ENCODE measurements at places on chromosomes 11 and 22.

GRCh38 chr22:38132136-38132535, 21.7 kb upstream of the BAIAP2L2 start:
- no peak for DNase-seq

- no peak for DNase-seq
Observed at GRCh38 chr11:75077316-75077715, 19.4 kb downstream of the OR2AT4 start.

- DNase-seq: no peak
Observed at GRCh38 chr22:37904572-37905533, 1.2 kb upstream of the MICALL1 start.

- no peak for DNase-seq
Observed at GRCh38 chr11:61880454-61880853, 10.9 kb downstream of the FADS3 start.

GRCh38 chr11:19962801-19963175, 197.5 kb downstream of the DBX1 start:
- DNase-seq: no peak

DNA sequence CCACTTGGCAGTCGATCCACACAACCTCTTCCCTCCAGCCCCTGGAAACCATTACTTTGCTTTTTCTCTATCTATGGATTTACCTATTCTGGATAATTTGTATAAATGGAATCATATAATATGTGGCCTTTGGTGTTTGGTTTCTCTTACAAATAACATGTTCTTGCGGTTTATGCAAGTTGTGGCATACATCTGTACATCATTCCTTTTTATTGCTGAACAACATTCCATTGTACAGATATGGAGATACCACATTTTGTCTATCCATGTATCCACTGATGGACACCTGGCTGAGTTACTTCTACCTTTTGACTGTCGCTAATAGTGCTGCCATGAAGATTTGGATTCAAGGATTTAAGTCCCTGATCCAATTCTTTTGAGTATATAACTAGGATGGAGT, 25.1 kb downstream of the SMCO4 start:
- DNase-seq: no peak

GRCh38 chr22:50436841-50437341, 37.9 kb downstream of the SBF1 start:
- DNase-seq: no peak

GRCh38 chr22:38837414-38837928, 6.4 kb downstream of the NPTXR start:
- no peak for DNase-seq

DNA sequence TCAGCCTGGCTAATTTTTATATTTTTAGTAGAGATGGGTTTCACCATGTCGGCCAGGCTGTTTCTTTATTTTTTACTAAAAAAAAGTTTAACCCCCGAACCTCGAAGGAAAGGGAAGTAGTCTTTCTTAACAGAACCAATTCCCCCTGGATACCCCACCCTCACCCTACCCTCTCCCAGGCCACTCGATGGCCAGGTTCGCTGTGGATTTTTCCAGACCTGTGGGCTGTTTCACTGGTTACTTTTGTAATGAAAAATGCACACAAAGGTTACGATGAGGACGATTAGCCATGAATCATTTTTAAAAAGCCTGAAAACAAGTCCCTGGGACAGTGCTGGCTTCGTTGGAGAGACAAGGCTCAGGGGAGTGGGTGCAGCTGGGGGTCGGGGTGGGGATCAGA, 2.5 kb downstream of the TSPO start:
- no peak for DNase-seq

DNA sequence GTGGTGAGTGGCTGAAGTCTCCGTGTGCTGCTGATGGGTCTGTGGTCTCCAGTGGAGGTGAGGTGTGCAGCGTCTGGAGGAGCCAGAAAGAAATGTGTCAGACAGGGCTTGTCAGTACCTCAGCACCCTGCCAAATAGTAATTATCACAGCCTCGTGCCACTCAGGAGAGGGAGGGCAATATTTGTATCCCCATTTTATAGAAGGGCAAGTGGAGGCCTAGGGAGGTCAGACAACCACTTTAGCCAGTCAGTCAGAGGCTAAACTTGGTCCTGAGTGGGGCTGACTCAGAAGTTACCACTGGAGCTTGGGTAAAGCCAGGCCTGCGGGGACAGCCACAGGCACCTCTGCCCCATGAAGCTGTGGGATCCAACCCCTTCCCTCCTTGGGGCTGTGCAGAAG, 11.5 kb upstream of the ELF5 start:
- DNase-seq: no peak

DNA sequence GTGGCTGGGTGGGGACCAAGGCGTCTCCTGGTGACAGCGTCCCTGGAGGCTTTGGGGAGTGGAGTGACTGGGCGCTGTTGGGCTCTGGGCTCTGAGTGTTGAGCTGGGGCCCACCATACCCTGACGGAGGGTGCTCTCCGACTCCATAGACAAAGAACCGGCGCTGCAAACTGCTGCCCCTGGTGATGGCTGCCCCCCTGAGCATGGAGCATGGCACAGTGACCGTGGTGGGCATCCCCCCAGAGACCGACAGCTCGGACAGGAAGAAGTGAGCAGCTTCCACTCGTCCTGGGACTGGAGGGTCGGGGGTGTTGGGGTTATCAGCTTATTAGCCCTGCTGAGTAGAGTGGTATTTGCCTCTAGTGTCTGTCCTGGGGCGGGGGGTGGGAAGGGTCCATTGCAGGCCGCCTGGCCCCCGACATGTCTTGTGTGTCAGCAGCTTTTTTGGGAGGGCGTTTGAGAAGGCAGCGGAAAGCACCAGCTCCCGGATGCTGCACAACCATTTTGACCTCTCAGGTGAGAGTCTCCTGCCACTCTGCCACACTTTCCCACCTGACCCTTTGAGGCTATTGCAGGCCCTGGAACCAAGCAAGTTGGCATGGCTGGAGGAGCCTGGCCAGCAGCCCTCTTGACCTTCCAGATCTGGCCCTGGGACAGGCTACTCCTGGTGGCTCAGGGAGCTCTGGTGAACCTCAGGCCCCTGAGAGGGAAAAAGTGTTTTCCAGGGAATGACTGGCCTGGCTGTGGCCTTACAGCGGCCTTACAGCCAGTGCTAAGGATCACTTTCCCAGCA, 7.6 kb downstream of the CLDN5 start:
- DNase-seq: no peak

- no peak for DNase-seq
Observed at GRCh38 chr22:44724859-44725258, 22.9 kb downstream of the PRR5 start.

- no peak for DNase-seq
Observed at GRCh38 chr22:40247976-40248375, 70.3 kb downstream of the TNRC6B start.

- DNase-seq: no peak
Observed at GRCh38 chr11:57728829-57729228, 12.5 kb upstream of the SELENOH start.

DNA sequence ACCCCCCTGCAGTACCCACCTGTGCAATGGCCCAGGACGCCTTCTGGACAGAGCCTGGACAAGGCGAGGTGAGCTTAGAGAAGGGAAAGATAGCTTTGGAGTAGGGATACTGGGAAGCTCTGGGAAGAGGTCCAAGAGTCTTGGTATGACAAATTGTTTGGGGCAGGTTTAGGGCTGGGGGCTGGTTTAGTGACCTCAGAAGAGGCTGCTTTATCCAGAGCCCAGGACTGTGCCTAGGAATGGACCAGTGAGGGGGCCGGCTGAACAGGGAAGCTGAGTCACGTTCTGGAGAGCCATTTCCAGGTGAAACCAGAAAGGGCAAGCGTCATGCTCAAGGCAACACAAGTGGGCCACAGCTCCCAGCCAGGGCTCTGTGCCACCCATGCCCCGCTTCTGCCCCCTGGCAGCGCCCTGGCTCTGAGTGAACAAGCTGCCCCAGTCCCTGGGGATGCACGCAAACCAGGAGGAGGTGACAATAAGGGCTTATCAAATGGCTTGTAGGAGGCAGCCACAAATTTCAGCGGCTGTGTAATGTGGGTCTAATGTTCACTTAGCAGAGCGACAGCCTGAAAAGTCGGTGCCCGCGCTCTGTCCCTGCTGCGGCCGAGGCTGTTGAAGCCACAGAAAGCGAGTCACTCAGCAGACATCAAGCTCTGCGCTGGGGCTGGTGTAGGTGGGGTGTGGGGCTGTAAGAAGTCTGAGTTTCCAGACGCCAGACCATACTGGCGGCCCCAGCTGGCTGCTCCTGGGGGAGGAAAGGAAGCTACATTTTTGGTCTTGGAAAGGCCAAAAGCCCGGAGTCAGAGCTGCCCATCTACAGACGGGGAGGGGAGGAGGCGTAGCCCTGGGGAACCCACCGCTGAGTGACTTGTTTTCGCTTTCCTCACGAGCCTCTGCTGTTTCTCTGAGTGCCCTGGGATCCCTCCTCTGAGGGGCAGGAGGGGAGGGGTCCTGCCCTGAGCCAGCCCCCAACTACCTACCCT, 18.3 kb upstream of the SYT7 start:
- no peak for DNase-seq

GRCh38 chr11:129167315-129167714, 24.8 kb downstream of the ARHGAP32 start:
- DNase-seq: no peak

DNA sequence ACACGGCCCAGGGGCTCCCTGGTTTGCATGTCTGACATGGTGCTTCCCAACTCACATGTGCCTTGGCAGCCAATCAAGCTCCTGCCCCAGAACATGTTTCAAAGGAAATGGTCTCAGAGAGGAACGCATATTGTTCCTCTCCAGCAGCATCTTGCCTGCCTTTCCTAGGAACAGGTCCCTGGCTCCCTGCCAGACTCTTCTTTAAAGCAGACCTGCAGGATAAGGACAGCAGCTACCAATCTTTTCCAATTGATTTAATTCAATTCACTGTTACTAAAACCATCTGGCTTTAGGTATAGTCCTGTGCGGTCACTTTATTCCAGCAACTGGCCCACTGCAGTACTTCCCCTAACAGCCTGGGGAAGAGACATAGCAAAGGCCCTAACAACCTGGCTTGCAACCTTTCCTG, 79.9 kb downstream of the AMBRA1 start:
- DNase-seq: peak; percentile 77

GRCh38 chr11:33296695-33297094, 39.5 kb downstream of the HIPK3 start:
- no peak for DNase-seq

- peak; percentile 17 for DNase-seq
Observed at GRCh38 chr11:73252577-73253191, 19.5 kb upstream of the P2RY6 start.

All from breast epithelium (tissue), 4 donors.